Fibroblast of skin of left quadriceps (primary cell): ENCODE measurements at places on chromosomes 6 and 20.

- no peak for DNase-seq
Observed at GRCh38 chr20:49446808-49447207, 35.7 kb downstream of the KCNB1 start.

GRCh38 chr6:69914015-69914485, 47.7 kb downstream of the COL19A1 start:
- DNase-seq = no peak

- DNase-seq = peak; percentile 84
Observed at GRCh38 chr6:113018351-113019151, 671.4 kb downstream of the RFPL4B start.

DNA sequence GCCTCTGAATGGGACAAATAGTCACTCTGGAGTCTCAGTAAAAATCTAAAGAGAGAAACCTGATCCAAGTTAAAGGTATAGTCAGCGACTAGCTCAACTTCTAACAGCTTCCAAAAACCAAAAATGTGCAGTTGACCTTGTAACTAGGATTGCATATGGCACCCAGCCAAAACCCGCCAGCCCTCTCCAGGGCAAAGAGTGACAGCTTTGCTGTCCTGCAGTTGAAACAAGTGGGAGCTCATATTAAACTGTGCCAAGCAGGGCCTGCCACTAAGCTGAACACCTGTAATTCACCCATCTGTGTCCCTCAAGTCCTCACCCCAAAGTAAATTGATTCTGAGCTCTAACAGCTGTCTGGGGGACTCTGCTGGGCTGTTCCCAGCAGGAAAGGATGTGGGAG, 695.3 kb downstream of the MAFB start:
- DNase-seq = no peak

- DNase-seq = no peak
Observed at GRCh38 chr6:112017169-112017568, 36.7 kb upstream of the CCN6 start.

DNA sequence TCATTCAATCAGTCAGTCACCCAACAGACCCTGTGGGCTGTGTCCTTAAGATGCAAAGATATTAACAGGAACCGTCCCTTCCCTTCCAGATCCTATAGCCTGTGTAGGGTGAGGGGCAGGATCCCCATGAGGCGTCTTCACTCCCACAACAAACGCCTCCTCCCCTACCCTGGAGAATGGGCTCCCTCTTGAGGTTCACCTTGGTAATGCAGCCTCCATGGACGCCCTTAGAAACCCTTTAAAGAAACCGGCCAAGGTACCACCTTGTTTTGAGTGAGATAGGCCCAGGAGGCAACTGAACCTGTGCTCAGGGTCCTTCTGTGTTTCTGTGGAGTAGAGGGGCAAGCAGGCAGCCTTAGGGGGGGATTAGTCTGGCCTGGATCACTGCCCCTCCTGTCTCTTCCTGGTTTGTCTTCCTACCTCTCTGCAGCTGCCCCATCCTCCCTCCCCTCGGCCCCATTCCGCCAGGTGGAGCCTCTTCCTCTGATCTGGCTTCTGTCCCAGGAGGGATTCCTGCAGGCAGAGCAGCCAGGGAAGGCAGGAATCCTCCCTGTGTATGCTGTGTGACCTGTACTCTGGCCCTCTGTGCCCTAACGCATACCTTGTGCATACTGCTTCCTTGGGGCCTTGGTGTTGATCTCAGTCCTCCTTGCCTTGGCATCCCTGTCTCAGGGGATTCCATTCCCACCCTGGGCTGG, 6.6 kb upstream of the GUCA1A start:
- DNase-seq = peak; percentile 45

GRCh38 chr20:25194333-25194972, 1.1 kb upstream of the ENTPD6 start:
- no peak for DNase-seq

DNA sequence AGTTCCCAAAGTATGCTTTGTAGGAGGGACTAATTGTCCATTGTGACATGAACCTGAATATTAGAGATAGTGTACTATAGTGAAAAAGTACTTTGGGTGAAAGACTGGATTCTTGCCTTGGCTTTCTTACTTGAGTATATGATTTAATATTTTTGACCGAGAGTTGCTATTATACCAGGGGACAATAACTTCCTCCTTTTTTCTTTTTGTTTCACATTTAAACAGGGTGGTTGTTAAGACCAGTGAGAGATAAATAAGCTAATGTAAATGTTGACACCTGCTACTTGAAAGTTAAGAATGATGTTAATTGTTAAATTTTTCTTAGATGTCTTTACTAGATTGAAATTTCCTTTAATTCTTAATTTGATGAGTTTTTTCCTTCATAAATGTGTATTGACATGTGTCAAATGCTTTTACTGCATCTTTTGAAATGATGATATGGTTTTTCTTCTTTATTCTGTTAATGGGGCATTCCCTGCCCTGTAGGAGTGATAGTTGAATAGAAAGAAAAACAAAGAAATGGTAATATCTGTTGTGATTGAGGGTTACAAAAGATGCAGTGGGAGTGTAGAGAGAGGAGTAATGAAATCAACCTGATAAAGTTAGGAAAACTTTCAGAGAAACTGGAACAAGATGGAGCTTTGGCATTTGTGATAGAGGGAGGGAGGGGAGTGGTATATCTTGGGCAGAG, 48.4 kb downstream of the ZFAND3 start:
- DNase-seq = no peak

GRCh38 chr20:25239387-25240370, 8.2 kb upstream of the PYGB start:
- DNase-seq = no peak

GRCh38 chr6:2794171-2794730, 29.1 kb downstream of the WRNIP1 start:
- no peak for DNase-seq

DNA sequence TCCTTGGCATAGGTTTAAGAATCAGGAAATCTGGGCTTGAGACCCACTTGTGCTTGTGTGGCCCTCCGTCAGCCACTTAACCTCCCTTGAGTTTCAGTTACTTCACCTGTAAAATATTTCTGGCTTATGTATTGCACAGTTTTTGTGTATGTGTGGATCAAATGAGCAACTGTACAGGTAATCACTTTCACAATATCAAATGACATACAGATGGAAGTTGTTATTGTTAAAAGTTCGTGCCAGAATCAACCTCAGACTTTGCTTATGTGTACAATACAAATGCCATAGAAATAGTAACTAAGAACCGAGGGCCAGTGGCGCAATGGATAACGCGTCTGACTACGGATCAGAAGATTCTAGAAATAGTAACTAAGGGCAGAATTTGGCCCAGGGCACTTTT, 65.6 kb upstream of the KIF13A start:
- peak; percentile 8 for DNase-seq

DNA sequence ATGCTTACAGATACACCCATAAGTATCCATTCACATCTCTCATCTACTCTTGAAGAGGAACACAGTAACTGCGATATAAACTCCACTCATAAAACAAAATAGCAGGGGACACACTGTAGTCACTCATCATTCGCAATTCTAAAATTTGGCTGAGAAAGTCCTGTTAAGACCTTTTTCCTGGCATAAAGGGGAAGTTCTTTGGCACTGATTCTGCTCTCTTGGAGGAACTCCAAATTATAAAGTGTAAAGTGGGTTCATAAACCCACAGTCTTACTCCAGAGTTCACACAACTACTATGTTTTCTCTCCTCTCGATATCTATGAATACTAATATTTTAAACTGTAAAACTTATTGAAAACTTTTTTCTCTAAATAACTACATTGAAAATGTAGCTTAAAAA, 80.6 kb downstream of the ADGB start:
- no peak for DNase-seq

GRCh38 chr20:57671662-57672061, 38.2 kb downstream of the PMEPA1 start:
- no peak for DNase-seq

DNA sequence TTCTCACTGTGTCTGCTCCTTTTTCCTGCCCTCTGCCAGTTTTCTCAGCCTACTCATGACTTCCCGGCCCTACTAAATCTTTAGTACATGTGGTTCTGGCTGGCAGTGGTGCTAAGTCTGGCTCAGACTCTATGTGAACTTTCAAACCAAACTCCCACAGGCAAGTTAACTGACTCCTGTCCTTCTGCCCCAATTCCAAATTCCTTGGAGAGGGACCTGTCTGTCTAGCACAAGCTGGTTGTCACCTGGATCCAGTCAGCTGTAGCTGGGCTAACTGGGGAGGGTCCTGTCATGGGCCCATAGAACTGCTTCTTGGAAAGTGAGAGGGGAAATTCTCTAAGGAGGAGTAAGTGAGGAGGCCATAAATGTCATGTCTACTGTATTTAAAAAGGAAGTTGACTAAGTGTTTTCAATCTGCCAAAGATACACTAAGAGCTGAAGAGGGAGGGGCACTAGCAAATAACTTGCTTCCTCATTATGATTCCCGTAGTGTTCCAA, 240.1 kb downstream of the KCNQ5 start:
- DNase-seq = no peak

- DNase-seq = no peak
Observed at GRCh38 chr6:18139935-18140621, 14.8 kb downstream of the TPMT start.

DNA sequence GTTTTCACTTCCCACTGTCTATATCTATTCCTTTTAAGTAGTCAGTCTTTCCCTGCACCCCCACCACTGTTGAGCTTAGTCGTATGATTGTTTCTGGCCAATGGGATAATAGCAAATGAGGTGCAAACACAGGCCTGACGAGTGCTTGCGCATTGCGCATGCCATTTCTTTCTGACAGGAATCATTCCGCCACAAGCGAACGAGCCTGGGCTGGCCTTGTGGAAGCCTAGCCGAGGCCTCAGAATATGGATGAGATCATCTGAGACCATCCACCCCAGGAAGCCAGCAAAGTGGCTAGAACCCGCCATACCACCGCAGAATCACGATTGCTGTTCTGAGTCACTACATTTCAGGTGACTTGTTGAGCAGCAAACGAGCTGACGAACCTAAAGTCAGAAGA, 52.2 kb upstream of the PRL start:
- no peak for DNase-seq

DNA sequence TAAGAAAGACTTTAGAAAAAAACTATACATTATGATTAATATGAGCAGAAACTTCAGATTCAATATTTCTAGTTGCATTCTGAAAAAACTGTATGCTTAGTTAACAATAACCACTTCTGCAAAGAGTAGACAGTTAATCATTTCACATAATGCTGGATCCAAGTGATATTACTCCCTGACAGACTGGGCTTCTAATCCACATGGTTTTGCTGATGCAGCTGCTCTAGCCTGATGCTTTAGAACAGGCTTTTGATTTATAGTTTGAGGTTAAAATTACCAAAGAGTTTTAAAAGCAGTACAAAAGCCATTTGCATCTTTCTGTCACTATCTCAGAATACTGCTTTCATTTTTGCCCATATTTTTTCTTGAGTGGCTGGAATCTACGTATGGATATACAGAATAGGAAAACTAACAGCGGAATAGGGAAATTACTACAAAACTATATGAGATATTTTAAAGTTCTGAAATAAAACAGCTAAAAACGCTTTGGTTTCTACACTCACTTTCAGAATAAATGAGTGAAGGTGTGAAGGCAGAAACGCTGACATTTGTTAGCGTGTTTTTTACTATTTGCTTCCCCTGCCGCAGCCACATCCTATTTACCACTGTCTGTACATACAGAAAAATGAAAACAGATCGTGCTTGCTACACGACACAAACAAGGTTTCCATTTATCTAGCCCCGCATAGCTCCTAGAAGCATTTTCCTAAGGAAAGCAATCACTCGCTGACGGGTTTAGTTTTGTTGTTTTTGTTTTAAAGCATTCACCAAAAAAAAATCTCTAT, 61.7 kb downstream of the METTL24 start:
- no peak for DNase-seq

DNA sequence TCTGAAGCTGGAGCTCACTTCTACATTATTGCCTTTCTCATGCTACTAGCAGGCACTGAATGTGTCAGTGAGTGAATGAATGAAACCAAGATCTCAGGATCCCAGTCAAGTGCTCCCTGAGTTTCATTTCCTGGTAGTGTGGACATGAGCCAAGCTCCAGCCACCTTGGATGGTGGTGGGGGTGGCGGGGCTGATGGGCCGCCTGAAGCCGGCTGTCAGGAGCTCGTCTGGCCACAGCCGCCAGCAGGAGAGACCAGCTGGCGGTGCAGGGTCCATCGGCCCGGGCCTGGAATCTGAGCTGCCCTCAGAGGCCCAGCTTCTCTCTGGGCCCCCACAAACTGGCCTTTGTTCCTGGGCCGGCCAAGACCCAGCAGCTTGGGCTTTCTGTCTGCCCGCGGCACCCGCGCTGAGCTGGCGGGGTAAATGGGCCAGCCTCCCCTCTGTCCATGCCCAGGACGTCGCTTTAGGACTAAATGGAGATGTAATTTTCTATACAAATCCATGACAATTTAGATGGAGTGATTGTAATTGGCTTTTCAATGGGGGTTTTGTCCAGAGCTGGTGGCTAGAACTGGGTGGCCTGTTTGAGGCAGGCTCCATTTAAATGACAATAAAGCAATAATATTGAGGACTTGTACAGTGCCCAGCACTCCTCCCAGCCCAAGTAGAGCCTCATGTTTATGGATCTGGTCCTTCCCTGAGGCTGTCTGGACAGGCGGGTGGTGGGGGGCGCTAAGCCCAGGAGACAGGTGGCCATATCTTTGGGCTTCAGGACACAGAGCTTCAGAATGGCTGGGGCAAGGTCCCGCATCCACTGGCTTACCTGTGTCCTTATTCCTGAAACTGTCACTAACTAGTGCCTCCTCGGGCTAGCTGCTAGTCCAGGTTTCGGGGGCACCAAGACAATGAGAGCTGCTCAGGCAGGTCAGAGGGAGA, 43.5 kb downstream of the NOL4L start:
- no peak for DNase-seq

- no peak for DNase-seq
Observed at GRCh38 chr20:45366631-45367030, 3.7 kb downstream of the SYS1 start.
